ENCODE measurements at places on chromosomes 6 and 20.

- no peak for DNase-seq
Measured at GRCh38 chr20:22080985-22081384, 375.5 kb downstream of the PAX1 start.

DNA sequence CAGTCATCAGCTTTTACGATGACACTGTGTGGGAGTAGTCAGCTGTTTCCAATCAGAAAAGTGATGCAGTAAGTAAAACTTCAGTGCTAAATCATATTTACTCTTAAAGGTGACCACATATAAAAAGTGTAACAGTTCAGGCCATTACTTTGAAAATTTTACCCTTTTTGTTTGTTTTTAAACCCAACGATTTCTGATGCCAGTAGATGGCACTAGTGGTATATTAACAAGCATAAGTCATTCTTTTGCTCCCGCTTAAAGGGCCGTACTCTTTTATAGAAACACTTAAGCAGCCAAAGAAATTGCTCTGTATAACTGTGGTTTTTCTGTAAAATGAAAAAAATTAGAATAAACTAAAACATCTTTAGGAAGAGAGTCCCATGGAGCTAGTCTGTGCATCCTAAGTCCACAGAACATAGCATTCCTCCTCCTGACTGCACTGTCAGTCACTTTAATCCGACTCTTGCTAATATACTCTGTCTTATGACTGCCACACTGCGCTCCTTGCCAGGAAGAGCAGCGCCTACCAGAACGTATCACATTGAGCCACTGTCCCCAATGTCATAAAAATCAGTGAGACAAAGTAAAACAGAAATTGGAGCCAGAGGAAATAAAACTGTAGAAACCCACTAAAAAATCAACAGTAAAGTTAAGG is 25.0 kb downstream of the HEBP2 start:
- DNase-seq, result no peak

DNA sequence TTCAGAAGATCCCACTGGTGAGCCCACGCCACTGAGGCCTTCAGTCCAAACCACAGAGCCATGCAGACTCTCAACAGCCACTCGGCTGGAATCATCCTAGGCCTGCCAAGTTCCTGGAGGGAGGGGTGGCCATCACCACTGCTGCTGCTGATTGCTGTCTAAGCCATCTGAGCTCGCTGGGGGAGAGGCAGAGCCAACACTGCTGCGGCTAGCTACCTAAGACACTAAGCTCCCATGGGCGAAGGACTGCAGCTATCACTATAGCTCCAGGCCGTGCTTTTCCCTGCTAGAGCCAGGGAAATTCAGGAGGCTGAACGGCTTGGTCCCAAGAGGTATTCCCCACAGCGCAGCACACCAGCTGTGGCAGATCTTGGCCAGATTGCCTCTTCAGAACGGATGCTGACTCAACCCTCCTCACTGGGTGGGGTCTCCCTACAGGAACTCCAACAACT is 73.6 kb downstream of the TBC1D32 start:
- DNase-seq, result no peak

DNA sequence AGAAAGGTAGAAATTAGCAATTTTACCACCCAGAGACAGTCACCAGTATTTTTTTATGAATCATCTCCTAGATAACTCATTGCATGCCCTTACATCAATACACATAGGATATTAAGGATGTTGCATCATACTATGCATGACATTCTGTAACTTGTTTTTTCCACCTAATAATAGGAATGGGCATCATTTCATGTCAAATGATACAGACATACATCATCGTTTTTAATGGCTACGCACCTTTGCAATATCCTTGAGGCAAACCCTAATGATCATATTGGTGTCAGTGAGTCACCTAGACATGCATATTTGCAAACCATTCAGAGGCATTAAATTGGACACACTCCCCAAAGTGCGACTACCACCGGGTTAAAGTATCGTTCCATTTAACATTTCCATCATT is 309.7 kb upstream of the AGPAT4 start:
- DNase-seq, result no peak

- DNase-seq, result no peak
Measured at GRCh38 chr6:3876101-3876500, 26.9 kb downstream of the FAM50B start.

DNA sequence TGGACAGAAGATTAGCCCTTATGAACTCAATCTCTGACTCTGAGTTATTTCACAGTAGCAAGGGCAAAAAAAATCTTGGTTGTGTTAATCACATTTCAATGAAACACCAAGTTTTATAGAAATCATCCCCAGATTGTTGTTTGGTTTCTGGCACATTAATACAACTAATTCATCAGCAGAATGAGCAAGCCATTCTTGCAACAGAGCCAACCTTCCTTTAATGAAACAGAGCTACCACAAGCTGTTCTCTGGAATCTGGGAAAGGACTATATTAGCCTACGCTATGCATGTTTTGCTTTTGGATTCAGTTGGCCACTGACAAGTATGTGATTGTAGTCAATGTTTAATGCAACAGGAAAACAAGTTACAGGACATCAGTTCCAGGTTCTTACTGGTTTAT is 13.8 kb upstream of the POPDC3 start:
- DNase-seq, result no peak

DNA sequence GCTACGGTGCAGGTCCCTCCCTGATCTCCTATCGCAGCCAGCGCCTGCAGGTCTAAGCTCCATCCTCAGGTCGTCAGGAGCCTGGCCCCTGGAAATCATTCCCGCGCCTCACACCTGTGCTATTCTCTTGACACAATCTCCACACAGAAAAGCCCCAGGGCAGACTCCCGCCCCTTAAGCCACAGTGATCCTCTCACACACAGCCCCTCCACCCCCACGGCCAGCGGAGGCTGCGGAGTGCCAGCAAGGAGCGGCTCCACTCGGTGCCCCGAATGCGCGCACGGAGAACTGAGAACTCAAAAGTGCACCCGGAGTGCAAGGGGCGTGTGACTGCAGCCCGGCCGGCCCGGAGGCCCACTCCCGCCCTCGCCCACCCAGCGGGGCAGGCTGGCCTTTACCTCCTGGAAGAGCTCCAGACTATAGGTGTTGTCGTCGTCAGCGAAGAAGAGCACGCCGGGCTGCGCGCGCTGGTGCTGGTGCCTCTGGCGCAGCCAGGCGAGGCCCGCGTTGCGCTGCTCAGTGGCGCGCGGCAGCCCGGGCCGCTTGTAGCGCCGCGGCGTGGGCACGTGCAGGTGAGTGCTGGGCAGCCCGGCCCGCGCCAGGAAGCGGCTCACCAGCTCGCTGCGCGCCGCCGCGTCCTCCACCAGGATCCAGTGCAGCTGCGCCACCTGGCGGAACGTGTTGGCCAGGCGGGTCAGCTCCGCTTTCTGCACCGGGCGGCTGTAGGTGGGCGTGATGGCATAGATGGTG is 1.2 kb downstream of the B3GAT2 start:
- DNase-seq, result peak; percentile 71

- no peak for DNase-seq
Measured at GRCh38 chr6:135667691-135668455, 170.3 kb upstream of the AHI1 start.

DNA sequence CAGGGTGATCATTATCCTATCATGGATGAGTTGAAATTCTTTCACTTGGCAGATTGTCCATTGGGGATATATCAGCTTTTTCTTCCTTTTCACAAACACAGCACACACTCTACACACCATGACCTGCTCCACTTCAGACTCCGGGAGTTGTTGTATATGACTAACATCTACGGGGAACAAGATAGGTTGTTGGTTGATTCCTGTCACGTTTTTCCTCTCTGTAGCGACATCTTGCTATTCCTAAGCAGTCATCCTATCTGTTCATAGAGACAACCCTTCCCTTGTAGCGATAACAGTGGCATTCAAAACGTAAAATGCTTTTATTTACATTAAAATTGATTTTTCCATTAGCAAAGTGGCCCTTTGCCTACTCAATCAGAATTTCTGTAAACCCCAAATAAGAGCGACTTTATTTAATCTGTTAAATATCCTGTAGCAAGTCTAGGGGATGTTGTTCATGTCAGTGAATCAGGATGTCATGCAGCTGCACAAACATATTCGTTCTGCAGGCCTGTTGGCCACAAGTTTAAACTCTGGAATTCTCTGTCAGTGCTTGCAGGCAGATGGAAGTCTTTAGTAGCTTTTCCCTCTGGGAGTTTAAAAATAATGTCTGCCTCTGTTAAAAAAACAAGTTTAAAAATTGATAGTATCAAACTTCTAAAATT is 23.1 kb downstream of the PHACTR2 start:
- DNase-seq, result no peak

DNA sequence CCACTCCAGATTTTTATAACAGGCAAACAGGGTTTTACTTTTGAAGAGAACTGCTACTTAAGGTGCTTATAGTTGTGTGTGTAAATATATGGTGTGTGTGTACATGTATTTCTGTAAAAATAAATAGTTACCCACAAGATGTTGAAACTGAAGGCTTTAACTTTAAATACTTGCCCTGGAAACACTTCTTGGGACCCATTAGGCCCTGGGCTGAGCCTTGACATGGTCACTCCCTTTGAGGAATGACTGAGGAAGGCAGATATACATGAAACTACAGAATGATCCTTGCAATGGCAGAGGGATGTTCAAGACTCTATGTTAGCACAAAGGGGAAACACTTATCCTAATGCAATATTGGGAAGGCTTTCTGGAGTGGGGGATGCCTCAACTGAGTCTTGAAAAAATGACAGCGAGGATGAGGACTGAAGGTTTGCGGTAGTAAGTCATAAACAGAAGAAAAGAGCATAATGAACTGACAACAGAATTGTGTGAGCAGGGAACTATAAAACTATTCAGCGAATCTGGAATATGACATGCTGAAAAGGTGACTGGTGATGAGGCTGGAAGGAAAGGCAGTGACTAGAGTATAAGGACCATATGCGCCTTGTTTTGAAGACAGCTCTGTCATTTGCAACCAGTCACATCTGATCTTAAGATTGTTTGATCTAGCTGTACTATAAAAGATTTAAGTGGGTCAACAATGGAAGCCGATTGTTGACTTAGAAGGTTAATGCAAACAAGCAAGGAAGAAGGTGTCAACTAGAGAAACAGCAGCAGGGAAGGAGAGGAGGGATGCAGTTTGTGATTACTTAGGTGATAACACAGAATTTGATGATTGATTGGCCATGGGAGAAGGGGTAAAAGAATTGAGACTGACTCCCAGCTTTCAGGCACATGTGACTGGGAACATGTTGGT is 64.4 kb upstream of the COL21A1 start:
- DNase-seq, result no peak

DNA sequence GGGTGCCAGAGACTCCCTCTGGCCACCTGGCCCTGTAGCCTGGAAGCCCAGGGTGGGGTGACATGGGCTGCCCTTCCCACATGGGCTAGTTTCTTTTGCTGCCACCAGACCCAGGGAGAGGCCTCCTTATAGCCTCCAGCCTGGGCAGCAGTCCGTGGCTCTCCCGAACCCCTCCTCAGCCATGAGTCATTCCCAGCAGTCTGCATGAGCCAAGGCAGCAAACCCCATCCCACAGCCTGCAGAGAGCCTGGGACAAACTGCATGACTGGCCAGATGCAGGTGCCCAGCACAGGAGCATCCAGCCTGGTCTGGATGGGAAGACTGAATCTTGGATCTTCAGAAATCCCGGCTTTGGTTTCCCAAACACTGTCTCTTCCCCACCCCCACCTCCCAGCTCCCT is 75.7 kb downstream of the MRPL14 start:
- no peak for DNase-seq

DNA sequence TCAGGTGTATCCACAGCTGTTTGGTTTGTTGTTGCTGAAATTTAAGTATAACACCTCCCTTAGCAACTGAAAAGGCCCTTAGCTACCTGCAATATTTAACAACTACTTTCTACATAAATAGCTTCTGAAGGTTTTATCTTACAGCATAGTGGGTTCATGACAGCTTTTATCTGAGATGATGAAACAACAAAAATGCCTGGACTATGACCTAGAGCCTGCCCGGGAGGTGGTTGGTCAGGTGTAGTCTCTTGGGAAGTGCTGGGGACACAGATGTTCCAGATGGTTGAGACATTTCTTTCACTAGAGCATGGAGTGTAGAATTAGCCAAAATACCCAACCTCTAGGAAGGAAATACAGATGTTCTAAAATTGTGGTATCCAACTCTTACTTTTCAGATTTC is 705.4 kb downstream of the MAFB start:
- DNase-seq, result no peak

DNA sequence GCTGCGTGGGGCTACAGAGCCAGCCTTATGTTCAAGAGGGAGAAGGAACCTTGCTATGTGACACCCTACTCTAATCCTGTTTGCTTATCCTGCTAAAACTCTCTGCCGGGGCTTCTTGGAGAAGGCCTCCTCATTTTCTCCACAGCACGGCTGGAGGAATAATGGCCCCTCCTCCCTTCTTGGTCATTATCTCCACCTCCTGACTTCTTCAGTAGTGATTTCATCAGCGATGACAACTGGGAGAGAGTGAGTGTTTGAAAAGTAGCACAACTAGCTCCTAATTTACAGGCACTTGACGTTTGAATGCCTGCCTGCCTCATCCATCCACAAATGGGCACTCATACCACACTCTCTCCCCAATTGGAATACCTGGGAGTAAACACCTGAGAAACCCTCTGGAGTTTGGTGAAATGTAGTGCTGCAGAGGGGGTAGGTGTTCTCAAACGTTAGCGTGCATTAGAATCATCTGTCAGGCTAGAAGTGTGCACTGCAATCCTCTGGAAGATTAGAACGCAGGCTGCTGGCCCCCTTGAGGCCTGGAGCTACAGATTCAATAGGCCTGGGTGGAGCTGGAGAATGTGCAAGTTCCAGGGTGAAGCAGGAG is 148.5 kb downstream of the FOXC1 start:
- DNase-seq, result no peak

- DNase-seq, result no peak
Measured at GRCh38 chr6:74133073-74133472, 437.1 kb downstream of the CD109 start.

DNA sequence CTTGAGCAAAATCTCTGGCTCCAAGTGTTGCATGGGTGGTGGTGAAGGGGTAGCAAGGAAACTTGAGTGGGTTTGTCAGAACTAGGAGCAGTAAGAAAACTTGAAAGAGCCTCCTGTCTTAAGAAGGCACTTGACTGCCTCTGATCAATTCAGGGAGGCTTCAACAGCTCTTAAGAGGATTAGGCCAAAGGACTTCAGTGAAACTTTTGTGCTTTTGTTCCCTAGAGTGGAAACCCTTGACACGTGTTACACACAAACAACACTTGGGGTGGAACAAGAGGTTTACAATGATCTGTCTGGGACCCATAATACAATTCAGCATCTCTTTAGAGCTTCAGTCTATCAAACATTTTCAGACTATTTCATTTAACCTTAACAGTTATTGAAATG is 80.1 kb upstream of the ARMC2 start:
- no peak for DNase-seq

- DNase-seq, result no peak
Measured at GRCh38 chr6:136051140-136051775, 198.9 kb downstream of the MTFR2 start.

DNA sequence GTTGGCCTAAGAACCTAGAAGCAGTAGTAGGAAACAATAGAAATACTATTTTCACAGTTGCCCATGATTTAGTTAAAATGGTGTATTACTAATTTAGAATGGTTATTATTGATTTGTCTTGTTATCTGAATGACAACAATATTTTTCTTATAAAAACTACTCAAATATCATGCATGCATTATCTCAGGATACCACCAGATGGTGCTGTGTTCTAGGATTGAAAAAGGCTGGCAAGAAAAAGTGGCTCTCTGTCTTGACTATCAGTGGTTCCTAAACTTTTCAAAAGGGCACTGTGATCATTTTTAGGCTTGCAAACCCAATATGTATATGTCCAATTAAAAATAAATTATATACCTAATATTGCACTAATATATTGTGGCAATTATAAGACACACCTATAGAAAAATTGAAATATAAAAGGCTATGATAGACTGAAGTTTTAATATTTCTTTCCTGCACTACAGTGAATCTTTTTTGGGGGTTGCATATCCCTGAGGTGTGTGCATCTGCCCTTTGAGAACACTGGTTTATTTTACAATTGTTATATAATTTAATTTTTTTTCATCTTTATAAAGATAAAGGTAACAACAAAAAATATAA is 131.7 kb upstream of the MLIP start:
- DNase-seq, result no peak

Data from stimulated activated CD8-positive, alpha-beta memory T cell treated with anti-CD3 and anti-CD28 coated beads, Interleukin-2, amount 100 ng/mL, for 1 hour (primary cell).